NCI-H2171 (cell line): ENCODE measurements at places on chromosomes 13 and 19.

DNA sequence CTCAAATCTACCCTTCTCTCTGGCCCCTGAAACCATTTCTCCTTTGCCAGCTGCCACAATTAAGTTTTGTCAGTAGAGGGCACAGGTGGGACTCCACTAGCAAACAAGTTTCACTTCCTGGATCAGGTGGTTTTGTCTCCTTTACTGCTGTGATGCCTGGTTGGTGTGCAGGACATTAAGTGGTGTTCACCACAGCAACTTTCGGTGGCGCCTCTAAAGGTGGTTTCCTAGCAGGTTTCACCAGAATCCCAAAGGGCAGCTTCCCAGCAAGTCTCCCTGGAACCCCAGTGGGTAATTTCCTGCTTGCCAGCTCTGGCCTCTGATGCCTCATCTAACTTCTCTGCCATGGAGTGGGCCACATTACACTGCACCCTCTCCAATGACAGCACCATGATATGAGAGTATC lies 16.6 kb downstream of the MED4 start:
- DNase-seq = peak; percentile 4

DNA sequence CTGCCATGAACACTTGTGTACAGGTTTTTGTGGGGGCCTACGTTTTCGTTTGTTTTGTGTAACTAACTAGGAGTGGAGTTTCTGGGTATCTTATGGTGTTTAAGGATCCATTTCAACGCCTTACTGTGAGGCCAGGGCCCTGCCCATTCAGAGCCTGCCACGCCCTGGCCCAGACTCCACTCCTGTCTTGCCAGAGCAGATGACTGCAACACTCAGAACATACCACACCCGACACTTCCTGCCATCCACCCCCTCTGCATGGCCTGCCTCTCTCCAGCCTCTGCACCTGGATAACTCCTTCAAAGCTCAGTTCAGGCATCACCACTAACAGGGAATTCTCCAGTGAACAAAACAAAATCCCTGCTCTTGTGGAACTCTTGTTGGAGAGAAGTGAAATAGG lies 43.2 kb downstream of the RGCC start:
- DNase-seq = no peak

DNA sequence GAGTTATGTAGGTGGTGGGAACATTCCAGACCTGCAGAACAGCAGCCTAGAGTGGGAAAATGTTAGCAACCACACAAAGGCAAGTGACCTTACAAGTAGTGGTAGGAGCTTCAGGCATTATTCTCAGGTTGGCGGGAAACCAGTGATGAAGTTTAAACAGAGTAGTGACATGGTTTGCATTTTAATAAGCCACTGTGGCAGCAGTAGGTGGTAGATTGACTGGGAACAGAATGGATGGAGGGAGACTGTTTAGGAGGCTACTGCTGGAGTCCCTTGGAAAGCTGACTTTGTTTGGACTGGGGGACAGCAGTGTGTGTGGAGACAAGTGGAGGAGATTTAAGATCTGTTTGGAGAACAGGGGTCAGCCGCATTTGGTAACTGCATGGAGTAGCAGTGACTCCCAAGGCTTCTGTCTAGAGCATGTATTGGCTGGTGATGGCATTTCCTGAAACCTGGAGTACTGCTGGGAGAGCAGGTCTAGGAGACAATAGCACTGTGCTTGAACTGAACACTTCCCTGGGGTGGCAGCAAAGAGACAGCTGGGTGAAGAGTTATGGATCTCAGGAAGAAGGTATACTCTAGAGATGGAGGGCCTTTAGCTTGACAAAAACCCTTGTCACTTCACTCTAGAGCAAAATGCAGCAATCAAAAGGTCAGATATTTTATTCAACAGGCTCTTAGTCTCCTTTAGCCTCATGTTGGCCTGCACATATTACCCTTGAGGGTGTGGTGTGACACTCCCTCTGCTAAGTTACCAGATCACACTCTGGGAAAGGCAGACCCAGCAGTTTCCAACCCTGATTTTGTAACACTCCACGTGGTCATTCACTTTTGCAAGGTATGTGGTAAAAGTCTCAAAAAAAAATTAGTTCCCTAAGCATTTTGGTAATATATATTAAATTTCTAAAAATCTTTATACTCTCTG lies 70.3 kb downstream of the DHRS12 start:
- no peak for DNase-seq

GRCh38 chr13:47893527-47893926 lies 107.5 kb downstream of the SUCLA2 start:
- no peak for DNase-seq

- no peak for DNase-seq
Measured at GRCh38 chr19:387777-388176, 21.2 kb downstream of the C2CD4C start.

DNA sequence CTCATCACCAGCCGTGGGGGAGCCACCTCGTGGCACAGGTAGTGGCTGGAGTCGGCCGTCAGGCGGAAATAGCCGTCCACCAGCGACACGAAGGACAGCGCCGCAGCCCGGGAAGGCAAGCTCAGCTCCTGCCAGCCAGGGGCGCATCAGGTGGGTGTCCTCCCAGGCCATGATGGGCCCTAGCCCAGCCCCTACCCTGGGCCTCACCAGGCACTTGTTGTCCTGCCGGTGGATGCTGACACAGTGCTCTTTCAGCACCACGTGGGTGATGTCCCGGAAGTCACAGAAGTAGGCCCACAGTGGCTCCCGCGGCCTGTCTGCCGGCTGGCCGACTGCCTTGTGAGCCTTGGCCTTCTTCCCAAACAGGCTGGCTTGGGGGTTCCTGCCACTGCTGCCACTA lies 15.7 kb downstream of the TYK2 start:
- no peak for DNase-seq

GRCh38 chr13:110156301-110157049 lies 150.5 kb downstream of the COL4A1 start:
- DNase-seq = no peak

DNA sequence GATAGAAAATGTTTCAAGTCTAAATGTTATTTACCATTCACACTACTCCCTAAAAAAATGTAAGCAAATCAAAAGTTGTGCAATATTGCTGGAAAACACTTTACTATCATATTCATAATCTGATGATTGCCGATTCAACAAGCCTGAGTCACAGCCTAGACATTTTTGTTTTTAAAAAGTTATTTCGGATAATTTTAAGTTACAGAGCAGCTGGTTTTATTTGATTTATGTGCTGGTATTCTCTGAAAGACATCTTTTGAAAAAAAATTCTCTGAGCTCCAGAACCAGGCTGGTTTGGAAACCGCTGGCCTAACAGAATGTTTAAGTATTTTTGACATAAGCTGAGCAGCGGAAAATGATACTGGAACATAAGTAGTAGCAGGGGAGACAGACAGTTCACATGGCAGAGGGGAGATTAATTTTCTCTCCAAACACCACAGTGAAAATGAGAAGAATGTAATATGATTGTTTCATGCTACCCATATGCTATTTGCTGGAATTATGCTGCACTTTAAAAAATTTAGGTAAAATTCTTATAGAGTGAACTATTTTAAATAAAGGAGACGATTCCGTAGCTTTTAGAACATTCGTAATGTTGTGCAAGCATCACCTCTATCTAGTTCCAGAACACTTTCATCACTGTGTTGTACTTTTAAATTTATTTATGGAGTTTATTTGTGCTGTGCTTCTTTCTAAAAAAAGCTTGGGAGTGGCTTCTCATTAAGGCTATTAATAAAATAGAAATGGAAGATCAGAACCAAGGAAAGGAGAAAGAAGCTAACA lies 36.1 kb downstream of the TBC1D4 start:
- DNase-seq = no peak

GRCh38 chr13:27137759-27138158 lies 33.9 kb downstream of the USP12 start:
- no peak for DNase-seq

GRCh38 chr13:72156760-72157159 lies 289.8 kb upstream of the DACH1 start:
- no peak for DNase-seq

DNA sequence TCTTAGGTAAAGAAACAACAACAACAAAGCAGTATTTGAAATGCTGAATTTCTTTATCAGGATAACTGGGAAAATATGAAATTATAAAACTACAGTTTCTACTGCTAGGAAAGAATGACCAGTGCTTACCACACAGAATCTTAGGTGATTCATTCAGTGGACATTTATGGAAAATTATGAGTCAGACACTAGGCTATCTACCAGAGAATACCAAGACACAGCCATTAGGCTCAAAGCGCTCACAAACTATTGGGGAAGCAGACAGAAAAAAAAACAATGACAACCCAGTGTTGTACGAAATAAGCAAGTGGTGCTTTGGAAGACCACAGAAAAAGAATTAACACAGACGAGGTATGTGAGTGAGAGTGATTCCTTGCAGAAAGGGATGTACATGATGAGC lies 1019.5 kb downstream of the PCDH9 start:
- DNase-seq = no peak

DNA sequence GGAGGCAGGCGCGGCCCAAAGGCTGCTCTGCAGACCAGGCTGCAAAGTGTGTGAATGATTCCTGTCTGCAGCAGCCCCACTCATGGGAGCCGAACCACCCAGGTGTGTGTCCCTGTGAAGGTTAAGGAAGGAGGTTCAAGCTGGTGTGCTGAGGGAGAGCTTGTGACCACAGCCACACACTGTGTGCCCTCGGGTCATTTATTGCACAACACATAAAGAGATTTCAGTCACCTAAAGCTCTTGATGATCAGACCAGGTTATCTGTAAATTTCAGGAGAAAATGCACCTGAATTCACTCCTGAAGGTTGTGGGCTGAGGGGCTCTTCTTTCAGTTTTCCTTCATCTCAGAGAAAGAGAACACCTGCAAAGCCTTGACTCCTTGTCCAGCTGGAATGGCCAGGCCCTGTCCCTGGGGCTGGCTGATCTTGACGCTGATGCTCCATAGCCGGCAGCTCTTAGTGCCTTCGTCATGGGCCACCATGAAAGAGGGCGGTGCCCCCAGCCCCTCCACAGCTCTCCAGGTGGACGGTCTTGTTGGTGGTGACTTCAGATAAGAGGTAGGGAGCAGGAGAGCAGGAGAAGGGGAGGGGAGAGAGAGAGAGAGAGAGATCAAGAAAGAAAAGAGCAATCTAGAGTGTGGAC lies 110.8 kb upstream of the C1QTNF9B start:
- DNase-seq = no peak

DNA sequence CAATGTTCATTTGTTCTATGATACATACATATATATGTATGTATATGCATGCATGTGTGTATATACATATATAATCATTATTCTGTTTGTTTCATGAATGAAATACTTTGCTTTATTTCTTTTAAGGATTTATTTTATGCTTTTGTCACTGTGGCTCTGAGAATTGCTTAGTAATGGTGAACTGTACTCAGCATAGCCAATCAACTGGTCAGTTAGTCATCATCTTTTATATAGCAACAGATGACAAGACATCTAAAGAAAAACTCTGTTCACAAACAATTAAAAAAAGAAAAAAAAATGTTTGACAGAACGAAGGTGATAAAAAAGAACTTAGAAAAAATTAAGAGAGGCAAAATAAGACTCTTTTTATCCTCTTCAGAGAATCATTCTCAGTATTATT lies 1440.3 kb downstream of the PCDH9 start:
- DNase-seq = no peak

- DNase-seq = peak; percentile 78
Measured at GRCh38 chr19:34926685-34927375, at the start of gene ZNF30. ZNF30 (plus strand) TSS chr19:34926903; CDS start chr19:34929948, 3,045 bp downstream.

- no peak for DNase-seq
Measured at GRCh38 chr13:79658333-79658975, 177.5 kb downstream of the NDFIP2 start.

- DNase-seq = no peak
Measured at GRCh38 chr13:57450356-57450755, 181.2 kb upstream of the PCDH17 start.

- DNase-seq = no peak
Measured at GRCh38 chr13:34124666-34125306, 306.8 kb downstream of the RFC3 start.

GRCh38 chr19:5600797-5601196 lies 21.8 kb downstream of the SAFB2 start:
- DNase-seq = no peak

DNA sequence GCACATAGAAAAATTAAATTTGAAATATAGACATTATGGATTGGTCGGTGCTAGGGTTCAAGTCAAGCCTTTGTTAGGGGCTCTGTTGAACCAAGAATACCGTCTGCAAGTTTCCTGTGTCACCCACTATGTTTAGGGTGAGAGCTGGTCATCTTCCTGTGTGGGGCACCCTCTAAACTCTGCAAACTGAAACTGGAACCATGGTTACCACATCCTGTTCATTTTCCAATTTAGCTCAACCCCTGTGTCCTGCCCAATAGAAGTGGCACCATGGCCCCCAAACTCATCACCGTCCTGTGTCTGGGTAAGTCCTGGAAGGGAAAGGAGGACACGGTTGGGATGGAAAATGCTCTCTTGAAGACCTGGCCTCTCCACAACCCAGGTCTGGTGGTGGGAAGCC lies 29.9 kb downstream of the LAIR2 start:
- DNase-seq = no peak

GRCh38 chr13:42875475-42876269 lies 94.3 kb downstream of the FAM216B start:
- DNase-seq = no peak

DNA sequence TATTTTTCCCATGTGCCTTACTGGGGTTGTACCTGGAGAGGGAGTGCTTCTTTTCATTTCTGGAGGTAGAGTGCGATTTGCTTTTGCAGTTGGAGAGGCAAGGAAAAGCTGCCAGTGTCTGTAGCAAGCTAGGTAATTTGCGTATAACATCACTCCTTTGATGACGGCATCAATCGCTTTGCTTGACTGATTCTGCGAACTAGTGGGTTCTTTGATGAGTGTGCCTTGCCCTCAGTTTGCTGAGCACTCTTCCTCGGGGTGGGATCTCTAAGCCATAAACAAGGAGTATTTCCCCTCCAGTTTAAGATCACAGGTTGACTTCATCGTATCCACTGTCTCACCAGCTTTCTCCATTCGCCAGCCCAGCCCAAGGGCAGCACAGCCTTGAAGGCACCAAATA lies 344.5 kb downstream of the KCNRG start:
- no peak for DNase-seq

DNA sequence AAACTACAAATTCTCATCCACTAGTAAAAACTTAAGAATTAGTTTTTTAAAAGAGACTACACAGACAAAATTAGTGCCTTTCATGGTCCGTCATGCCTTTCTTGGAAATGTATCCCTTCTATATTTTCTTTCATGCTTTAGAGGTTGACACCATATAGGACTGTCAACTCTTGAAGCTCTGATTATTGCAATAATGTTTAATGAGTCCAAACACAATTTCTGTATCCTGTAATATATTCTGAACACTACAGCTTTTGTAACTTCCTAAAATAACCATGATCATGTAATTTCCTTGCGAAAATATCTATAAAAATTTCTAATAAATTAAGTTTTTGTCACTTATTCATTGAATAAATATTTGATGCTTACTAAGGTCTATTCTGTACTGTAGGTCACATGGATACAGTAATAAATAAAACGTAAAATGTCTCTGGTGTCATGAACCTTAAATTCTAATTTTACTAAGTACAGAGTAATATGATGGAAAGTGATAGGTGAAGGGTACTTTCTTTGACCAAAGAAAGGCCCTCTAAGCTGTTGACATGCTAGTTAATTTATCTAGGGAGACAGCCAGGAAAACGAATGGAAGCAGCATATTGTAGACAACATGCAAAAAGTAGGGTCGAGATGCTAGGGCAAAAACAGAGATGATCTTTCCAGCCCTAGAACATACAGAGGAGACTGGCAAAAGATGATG lies 687.3 kb upstream of the PCDH9 start:
- no peak for DNase-seq

GRCh38 chr19:9996541-9996940 lies 13.8 kb downstream of the COL5A3 start:
- no peak for DNase-seq

GRCh38 chr19:37932985-37933936 lies 26.3 kb downstream of the SIPA1L3 start:
- DNase-seq = no peak
